WTC11 (cell line): ENCODE measurements at places on chromosomes 5 and 9.

DNA sequence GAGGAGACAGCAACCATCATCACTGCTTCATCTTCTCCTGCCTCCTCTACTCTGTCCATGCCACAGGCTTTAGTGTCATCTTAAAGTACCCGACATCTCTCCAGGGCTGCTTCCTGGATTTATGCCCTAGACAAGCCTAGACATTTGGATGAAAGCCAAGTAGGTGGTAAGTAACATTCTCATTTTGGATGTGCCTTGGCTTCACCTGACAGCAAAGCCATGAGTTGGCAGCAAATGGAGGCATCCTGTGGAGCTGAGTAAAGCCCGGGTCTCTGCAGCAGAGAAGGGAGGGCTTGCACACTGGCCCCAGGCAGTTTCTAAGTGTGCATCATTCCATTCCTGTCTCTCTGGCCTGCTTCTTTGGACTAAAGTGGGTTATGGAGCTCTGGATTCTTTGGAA is 299.1 kb downstream of the DMAC1 start:
- DNase-seq = no peak

DNA sequence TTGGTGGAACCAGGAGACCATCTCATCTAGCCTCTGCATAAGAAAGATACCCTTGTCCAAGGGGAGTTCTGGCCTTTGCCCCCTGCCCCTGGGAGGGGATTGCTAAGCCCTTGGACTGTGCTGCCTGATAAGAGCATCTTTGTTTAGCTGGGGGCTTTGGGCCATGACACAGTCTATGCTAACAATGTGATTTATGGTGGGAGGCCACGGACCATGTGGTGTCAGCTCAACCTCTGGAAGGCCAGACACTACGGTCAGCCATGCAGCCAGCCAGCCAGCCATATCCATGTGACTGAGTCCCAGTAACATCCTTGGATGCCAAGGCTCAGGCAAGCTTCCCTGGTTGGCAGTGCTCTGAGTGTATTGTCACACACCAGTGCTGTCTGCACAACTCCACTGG is 244.4 kb downstream of the FSTL4 start:
- no peak for DNase-seq

DNA sequence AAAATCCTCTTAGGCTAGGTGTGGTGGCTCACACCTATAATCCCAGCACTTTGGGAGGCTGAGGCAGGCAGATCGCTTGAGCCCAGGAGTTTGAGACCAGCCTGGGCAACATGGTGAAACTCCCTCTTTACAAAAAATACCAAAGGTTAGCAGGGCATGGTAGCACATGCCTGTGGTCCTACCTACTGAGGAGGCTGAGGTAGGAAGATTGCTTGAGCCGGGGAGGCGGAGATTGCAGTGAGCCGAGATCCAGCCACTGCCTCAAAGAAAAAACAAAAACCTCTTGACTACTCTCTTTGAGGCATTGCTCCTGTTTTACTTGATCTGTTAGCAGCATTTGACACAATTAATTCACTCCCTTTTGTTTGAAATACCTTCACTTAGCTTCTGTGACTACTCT is 20.7 kb downstream of the KIF2A start:
- no peak for DNase-seq

DNA sequence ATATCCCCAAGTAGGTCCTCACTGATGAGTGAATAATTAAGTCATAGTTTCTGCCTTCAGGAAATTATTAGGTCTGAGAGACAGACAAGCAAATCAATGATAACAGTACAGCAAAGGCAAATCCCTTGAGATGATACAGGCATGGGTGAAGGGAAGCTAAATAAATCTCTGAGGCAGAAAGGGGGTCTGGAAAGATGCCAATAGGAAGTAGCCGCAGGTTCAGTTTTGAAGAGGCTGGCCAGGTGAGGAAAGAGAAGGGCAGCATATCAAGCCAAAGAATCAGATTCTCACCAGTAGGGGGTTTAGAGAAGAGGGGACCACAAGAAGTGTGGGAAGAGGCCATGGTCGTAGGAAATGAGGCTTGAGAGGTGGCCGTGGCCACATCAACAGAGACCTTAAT is 85.8 kb downstream of the KIAA1958 start:
- DNase-seq = no peak

DNA sequence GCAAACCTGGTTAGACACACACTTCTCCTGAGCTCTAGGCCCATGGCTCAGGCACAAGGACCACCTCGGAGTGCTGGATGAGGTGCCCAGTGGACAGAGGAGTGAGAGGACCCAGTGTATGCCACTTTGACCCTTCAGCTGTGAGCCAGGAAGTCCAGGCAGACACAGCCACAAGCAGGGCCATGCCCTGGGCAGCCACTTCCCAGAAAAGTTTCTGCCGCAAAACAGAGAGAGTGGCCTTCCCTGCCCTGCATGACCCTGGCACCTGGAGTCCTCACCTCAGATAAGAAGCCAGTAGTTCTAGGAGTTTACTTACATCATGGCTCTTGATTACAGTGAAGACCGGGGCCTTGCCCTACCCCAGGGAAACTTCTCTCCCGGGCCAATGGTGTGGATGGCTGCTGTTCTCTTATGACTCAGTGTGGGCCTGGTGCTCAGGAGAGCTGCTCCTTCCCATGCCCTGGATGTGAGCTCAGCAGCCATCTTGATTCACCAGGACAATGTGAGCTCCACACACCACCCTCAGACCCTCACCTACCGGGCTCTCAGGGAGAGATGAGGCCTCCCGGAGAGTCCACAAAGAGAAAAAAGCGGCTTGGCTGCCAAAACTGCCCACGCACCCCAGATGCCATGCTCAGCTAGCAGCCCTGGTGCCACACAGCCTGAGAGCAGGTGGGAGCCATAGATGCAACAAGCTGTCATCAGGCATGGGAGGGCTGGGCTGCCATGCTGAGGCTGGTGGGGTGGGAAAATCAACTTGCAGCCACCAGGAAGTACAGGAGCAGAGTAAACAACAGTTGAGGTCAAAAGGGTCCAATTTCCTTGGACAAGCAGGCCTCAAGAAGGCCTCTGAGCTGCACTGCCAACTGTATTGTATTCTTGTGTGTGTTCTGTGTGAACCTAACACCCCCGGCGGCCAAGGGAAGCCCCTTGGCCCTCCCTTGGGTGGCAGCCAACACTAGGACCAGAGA is 11.7 kb upstream of the IRF1 start:
- no peak for DNase-seq

DNA sequence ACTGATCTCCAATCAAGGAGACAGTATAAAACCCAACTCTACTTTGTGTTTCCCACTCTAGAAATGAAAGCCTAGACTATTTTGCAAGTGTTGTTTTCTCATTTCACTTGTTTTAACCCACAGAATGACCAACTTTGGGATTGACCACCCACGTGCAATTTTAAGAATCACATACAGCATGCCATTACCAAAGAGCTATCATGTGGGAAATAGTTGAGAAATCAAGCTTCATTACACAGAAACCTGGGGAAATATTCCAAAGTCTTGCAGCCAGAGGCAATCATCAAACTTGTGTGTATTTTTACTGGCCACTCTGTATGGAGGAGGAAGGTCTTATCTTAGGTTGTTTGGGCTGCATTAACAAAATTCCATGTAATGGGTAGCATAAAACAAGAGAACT is 451.4 kb upstream of the DAB2 start:
- no peak for DNase-seq

DNA sequence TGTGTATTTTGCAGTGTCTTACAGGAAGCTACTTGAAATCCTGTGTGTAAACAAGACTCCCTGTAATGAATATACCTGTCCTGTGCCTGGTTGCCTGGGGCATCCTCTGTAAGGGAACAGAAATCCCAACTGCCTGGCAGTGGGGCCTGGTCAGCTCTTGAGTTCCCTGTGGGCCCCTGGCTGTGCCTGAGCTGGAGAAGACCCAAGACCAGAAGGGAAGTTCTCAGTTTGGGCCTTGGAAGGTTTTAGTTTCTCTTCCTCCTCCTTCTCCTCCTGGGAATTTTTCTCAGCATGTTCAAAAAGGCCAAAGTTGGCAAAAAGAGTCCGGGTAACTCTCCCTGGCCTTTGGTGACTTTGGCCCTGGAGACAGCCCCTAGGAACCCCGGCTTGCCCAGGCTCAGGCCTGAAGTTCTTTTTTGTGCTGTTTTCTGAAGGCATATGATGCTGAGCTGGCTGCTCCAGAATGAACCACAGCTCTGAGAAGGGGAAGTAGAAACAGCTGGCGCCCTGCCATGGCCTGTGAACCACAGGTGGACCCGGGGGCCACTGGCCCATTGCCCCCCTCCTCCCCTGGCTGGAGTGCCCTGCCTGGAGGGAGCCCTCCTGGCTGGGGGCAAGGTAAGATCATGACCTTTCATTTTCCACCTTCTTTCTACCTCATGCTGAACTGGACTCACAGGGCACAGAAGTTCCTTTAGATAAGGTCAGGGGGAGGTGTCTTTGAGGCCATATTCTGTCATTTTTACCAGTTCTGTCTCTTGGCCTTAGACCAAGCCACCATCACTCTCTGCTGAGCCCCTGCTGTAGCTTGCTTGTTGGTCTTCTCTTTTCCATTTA is 5.8 kb downstream of the TMEM268 start:
- DNase-seq = no peak

GRCh38 chr9:126861707-126862103 is 1.3 kb downstream of the ZBTB34 start:
- no peak for DNase-seq

- peak; percentile 60 for DNase-seq
These were observed 7.3 kb upstream of the HNRNPAB start for GRCh38 chr5:178196986-178197385.

DNA sequence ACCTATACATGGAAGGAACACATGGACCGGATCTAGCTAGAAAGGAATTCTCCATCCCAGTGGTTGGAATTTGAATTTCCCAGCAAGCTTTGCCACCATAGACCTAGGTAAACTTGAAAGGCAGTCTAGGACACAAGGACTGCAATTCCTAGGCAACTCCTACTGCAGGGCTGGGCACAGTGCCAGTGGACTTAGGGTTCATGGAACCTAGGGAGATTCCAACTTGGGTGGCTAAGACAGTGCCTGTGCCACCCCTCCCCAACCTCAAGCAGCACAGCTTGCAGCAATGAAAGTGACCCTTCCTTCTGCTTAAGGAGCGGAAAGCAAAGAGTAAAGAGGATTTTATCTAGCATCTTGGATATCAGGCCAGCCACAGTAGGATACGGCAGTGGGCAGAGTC is 663.3 kb downstream of the ELAVL2 start:
- no peak for DNase-seq

GRCh38 chr5:83922699-83923098 is 202.0 kb upstream of the HAPLN1 start:
- DNase-seq = no peak

DNA sequence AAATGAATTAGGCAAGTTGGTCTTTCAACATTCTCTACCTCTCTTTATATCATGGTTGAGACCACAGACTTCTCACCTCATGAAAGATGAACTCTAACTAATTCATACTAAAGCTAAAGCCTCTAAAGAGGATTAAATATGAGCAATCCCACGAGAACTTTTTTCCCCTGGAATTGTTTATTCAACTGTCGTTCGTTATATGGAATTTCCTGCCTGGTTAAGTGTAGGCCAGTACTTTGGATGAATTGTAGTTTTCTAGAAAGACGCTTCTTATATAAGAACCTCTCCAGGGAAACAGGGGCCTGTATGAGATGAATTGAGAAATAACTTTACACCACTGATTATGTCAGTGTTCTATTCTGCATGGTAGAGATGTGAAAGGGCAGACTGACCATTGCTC is 42.9 kb downstream of the PDCD1LG2 start:
- DNase-seq = no peak

- DNase-seq = no peak
These were observed 117.9 kb downstream of the ALDH1A1 start for GRCh38 chr9:72834994-72835393.

DNA sequence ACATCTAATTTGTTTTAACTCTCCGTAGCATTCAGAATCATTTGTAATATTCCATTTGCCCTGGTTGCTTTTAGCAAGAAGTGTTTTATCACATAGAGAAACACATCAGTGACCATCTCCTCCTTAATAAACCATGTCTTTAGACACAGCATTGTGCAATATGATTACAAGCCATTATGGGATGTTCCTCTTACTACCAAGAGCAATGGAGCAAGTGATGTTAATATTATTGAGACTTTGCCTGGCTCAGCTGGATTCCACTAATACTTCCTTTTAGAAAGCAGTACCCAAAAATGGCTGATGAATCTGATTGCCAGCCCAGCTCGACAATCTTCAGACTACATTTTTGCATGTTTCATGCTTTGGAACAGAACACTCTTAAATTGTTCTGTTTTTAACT is 364.2 kb downstream of the OSTF1 start:
- DNase-seq = no peak

- DNase-seq = no peak
These were observed 137.4 kb downstream of the PLK2 start for GRCh38 chr5:58322453-58322852.

DNA sequence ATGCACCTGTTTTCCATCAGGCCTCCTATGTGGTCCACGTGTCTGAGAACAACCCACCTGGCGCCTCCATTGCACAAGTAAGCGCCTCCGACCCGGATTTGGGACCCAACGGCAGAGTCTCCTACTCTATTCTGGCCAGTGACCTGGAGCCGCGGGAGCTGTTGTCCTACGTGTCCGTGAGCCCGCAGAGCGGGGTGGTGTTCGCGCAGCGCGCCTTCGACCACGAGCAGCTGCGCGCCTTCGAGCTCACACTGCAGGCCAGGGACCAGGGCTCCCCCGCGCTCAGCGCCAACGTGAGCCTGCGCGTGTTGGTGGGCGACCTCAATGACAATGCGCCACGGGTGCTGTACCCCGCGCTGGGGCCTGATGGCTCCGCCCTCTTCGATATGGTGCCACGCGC is 1.7 kb downstream of the PCDHGB1 start:
- no peak for DNase-seq

GRCh38 chr5:111748304-111748763 is 8.7 kb downstream of the NREP start:
- DNase-seq = no peak

DNA sequence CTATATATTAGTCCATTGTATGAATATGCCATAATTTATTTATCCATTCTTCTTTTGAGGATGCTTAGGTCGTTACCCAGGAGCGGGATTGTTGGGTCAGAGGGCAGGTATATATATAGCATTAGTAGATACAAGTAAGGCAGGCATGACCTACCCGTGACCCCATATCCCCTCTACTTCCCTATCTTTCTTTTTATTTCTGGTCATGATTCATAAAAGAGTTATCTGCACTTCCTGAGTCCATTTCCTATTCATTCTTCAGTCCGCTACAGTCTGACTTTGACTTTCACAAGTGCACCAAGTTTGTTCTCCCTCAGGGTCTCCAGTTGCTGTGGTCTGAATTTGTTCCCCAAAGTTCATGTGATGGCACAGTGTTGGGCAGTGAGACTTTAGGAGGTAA is 6.9 kb downstream of the RHOBTB3 start:
- DNase-seq = no peak

GRCh38 chr5:123594434-123594833 is 82.5 kb downstream of the CSNK1G3 start:
- DNase-seq = no peak

GRCh38 chr9:82424599-82425120 is 436.1 kb downstream of the SPATA31D1 start:
- DNase-seq = no peak

GRCh38 chr9:37198039-37198729 is 77.8 kb downstream of the ZCCHC7 start:
- no peak for DNase-seq

- DNase-seq = no peak
These were observed 1.1 kb downstream of the ECM2 start for GRCh38 chr9:92534674-92535073.

- DNase-seq = no peak
These were observed 320.1 kb downstream of the ADAMTS6 start for GRCh38 chr5:65161655-65162054.

GRCh38 chr9:137688261-137688660 is 69.5 kb downstream of the EHMT1 start:
- no peak for DNase-seq
